ENCODE measurements at places on chromosomes 3 and 15.
A peak's percentile ranks its signal among the peaks of the same experiment; 100 is the strongest.

GRCh38 chr15:83650831-83651230 lies 3.1 kb upstream of the ADAMTSL3 start:
- no peak for DNase-seq

- DNase-seq: no peak
Measured at GRCh38 chr3:30692498-30693130, 86.2 kb downstream of the TGFBR2 start.

DNA sequence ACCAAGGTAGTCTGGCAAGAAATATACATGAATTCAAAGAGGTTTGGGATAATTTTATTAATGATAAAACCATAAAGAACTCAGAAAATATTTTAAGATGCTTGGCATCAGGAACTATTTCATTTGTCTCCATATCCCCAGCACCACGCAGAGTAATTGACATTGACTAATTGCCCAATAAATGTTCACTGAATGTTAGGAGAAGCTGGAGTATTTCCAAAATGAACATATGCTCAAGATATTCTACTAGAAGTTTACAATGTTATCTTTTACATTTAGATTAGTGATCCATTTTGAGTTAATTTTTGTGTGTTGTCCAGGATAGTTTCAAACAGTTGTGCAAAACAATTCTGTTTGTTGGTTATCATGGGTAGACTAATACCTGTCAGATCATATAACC lies 298.8 kb upstream of the CTDSPL start:
- no peak for DNase-seq

DNA sequence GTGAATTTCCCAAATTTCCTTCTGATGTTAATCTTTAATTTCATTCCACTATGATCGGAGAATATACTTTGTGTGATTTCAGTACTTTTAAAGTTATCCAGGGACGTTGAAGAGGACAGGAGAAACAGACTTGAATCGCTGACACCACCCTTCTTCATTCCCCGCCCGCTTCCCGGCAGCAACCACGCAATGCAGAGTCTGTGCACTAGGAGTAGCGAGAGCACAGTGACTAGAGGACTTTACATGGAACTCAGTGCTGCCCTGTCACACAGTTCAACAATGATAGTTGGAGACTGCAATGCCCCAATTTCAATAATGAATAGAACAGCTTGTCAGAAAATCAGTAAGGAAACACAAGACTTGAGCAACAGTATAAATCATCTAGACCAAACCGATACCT lies 73.9 kb downstream of the RNF13 start:
- DNase-seq: no peak

DNA sequence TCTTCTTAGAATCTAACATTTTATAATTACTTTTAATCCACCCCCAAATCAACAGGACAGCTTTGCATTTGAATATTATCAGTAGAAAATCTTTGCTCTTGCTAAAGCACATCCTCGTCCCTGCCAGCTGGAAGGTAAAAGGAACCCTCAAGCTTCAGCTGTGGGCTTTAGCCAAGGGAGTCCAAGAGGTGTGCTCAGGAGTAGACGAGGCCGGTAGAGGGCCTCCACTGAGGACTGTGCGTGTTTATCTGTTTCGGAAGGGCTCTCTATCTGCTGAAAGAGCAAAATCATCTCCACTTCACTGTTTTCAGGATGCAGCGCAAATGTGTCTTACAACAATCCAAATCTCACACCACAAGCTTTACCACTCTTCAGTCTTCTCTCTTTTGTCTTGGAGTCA lies 257.4 kb upstream of the IL12A start:
- no peak for DNase-seq

DNA sequence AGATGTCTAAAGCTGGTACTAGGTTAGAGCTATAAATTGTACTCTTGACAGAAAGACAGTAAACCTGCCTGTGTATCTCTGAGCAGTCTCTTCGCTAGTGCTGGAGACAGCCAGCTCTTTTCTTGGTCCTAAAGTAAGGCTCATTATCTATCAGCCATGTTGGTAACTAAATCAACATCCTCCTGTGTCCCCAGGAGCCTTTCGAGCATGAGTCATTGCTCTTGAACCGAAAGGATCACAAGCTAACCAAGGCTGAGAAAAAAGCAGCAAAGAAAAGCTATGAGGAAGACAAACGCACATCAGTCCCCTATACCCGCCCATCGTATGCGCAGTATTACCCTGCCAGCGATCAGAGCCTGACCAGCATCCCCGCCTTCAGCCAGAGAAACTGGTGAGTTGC lies 25.0 kb upstream of the TEX264 start:
- no peak for DNase-seq

- DNase-seq: peak; percentile 83
Measured at GRCh38 chr15:95972041-95972553, 358.4 kb upstream of the NR2F2 start.

GRCh38 chr3:28151608-28152228 lies 89.7 kb upstream of the CMC1 start:
- DNase-seq: no peak

DNA sequence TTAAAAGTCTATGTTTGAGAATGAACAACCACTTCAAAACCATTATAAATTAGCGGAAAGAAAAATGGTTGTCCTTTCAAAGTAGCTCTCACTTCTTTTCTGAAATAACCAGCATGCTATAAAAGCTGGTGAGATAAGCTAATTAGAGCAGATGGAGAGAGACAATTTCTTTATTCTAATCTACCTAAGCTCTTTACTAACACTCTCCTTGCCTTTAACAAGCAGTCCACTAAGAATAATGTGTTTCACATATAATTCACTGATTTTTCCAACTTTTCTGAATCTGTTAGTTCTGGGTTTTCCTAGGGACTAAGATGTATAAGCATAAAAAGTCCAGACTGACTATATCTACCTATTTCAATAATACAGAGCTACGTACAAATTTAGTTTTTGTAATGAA lies at the start of gene IMPG2:
TSS of gene IMPG2 (minus strand) at position 101 of the 400 bp plus-strand sequence. CDS start 203 bp downstream, outside the sequence.
- DNase-seq: no peak

DNA sequence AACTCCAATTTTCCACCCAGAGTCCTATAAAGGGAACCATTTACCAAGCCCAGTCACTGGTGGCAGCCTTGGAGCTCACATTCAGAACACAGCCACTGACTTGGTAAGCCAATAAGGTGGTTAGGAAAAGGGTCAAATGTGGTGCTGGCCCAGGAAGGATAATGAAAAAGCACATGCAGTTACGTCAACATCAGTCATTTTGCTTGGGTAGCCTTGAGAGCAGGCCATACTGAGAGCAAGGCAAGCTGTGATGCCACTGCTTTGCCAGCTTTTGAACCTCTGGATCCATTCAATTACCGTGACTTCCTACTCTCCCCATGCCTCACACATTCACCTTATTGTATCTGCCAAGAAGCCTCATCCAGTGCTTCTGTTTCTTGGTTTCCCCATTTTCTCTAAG lies 253.6 kb downstream of the OPA1 start:
- no peak for DNase-seq

GRCh38 chr3:57816471-57817095 lies 60.5 kb downstream of the SLMAP start:
- peak; percentile 40 for DNase-seq

GRCh38 chr3:107574650-107575049 lies 51.9 kb downstream of the BBX start:
- peak; percentile 19 for DNase-seq

GRCh38 chr3:177610262-177610661 lies 413.0 kb upstream of the TBL1XR1 start:
- no peak for DNase-seq

DNA sequence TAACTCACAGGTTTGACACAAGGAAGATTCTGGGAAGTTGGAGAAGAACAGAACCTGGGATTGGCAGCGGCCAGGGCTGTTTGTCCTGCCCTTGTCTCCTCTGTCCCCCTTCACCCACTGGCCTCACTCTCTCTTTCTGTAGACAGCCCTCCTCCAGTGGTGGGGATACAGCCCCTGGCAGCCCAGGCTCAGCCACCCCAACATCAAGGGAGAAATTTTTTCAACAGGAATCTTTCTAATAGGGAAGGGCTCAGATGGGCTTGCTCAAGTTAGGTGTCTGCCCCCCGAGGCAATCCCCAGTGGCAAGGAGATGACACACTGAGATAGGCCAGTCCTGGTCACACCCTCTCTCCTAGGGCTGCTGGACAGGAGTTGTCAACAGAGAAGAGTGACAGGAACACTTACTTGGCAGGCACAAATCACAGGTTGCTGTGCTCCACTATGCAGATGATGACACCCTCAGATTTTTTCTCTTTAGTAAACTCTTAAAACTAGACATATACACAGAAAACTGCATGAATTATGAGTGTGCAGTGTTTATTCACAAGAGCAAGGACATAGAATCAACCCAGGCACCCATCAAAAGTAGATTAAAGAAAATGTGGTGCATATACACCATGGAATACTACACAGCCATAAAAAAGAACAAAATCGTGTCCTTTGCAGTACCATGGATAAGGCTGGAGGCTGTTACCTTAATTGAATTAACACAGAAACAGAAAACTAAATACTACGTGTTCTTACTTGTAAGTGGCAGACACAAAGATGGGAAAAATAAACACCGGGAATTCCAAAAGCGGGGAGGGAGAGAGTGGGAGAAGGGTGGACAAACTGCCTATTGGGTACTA lies 36.3 kb downstream of the PLA2G4D start:
- DNase-seq: no peak

DNA sequence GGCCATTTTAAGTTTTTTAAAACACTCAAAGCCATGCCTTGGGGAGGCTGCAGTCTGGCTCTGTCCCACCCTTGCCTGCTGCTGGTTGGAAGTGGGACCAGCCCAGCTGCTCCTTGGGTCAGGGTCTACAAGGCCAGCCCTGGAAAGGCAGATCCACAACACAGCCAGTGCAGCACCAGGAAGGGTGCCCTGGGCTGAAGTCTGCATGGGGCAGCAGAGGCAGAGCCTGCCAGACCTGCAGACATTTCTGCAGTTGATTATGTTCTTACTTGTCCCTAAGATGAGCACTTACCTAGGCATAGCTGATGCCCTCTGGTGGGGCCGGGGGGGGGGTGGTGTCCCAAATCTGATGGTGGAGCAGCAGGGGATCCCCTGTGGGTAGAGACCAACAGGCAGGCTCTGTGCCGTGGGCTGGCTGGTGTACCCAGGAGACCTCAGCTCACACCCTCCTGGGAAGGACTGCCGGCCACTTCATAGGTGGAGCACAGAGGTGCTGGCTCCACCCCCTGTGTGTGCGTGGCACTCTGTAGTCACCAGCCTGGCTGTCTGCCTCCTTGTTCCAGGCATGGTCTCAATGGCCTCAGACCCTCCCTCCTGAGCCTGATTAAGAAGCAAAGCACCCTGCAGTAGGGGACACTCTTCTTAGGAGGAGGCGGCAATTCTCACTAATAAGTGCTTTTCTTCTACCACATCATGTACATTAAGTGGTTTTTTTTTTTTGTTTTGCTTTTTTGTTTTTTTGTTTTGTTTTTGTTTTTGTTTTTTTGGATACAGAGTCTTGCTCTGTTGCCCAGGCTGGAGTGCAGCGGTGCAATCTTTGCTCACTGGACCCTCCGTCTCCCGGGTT lies 97.4 kb upstream of the KLF13 start:
- no peak for DNase-seq

- peak; percentile 46 for DNase-seq
Measured at GRCh38 chr15:34583399-34584329, at the start of gene GOLGA8B. TSS of gene GOLGA8B (minus strand) at chr15:34583651. CDS start at chr15:34535912, 47,739 bp downstream.

- DNase-seq: no peak
Measured at GRCh38 chr15:25727116-25727515, 136.0 kb downstream of the ATP10A start.

- DNase-seq: no peak
Measured at GRCh38 chr15:67537771-67538170, 4.7 kb upstream of the MAP2K5 start.

DNA sequence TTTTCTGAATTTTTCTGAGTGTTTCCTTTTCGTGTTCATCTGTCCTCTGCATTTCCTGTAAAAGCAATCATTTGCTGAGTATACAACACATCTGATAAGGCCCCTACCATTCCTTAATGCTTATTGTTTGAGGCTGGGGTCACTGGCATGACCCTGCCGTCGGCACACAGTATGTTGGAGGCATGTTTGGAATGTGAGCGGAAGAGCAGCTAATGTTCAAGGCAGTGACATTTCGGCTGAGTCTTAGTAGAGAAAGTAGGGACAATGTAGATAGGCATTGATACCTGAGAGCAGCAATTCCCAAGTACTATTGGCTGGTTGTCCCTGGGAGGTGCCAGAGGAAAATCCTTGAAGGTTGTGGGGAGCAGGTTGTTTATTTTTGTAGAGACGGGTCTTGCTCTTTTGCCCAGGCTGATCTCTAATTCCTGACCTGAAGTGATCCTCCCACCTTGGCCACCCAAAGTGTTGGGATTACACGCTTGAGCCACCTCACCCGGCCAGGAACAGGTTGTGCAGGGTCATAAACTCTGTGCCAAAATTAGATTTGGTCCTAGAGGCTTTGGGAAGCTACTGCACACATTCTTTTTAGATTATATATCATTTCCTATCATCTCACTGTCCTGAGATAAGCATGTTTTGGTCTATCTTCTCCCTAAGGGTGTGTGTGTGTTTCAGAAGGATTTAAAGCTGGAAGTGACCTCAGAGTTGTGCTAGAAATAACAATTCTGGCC lies 13.5 kb downstream of the PTPN23 start:
- peak; percentile 48 for DNase-seq

- DNase-seq: no peak
Measured at GRCh38 chr3:99269606-99270351, 368.3 kb upstream of the DCBLD2 start.

DNA sequence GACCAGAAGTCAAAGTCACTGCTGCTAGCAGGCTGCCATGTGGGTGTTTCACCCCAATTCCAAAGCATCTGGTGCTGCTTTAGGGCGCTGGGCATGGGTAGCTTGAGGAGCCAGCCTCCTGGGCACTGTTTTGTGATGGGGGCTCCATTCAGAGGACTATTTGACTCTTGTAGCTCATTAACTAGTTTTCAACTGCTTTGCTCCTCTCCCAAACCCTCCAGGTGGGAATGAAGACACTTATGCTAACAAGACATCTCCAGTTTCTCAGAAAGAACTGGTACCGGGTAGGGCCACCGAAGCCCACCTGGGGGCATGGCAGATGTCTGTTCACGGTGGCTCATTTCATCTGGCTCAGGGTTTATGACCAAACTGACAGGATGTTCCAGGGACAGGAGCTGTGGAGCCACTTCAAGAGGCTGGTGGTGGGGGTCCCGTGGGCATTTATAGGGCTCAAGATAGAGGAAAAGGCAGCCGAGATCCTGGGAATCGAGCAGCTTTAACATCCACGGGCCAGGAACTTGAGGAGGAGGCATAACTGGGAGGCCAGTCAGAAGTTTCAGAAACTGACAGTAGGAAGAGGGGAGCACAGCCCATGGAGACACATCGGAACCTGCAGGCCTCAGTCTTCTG lies 17.7 kb downstream of the AMOTL2 start:
- DNase-seq: no peak

GRCh38 chr15:40340740-40341400 lies at the start of gene CCDC9B:
TSS of gene CCDC9B (minus strand) at chr15:40340939. CDS start at chr15:40340819, 120 bp downstream.
- DNase-seq: peak; percentile 82

All from fibroblast of skin of abdomen (primary cell).